ENCODE measurements at places on chromosomes 7 and 10.

- DNase-seq, result no peak
Observed at GRCh38 chr10:129518793-129519192, 51.8 kb downstream of the MGMT start.

DNA sequence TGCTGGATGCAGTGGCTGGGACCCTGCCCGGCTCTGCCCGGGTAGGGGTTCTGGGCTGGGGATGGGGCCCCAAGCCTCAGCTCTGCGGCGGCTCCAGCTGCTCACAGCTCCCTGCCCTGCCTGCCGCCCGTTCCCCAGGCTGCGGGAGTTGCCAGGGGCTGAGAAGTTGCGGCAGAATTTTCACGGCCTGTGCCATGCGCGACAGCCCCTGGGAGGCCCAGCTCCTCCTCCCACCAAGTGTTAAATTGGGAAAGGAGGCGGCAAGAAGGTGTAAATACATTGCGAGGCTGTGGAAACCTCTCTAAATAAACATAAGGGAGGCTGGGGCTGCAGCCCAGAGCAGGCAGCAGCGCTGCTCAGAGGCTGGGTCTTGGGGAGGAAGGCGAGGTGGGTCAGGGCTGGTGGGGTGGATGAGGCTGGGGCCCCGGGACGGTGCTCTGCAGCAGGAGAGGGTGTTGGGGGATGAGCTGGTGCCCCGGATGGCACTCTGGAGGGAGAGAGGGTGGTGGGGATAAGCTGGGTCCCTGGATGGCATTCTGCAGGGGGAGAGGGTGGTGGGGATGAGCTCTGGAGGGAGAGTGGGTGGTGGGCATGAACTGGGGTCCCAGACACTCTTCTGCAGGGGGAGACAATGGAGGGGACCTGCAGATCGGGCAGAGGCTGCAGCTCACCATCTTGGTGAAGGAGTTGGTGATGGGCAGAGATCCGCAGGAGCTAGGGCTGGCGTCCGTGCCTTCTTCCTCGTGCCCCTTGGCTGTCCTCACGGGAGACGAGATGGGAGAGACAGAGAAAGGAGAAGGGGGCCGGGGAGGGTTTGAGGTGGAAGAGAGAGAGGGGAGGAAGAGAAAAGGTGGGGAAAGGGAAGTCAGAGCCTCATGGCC, 85.5 kb upstream of the GNA12 start:
- DNase-seq, result no peak

GRCh38 chr10:22489975-22490374, 144.7 kb downstream of the SPAG6 start:
- DNase-seq, result no peak

DNA sequence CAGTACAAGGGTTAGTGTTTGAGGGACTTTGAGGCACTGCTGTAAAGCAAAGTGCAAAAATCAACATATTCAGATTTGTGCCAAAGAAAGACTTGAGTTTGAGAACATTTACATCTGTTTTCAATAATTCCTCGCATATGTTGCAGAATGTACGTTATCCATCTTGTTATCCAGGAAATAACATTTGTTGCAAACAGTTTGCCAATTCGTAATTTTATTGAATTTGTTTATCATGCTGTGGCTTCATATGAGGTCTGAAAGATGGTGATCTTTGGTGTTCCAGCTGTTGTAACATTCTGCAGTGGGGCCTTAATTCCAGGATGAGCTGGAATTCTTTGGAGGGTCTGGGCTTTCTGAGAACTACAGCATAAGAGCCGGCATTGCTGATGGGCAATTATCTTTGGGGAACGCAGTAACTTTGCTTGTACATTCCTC, 396.2 kb downstream of the LRMDA start:
- DNase-seq, result no peak

GRCh38 chr10:22851865-22852239, 76.0 kb upstream of the ARMC3 start:
- no peak for DNase-seq

- DNase-seq, result no peak
Observed at GRCh38 chr10:74033702-74034101, 35.8 kb downstream of the VCL start.

GRCh38 chr10:31816318-31816717, 112.3 kb downstream of the ARHGAP12 start:
- DNase-seq, result no peak

DNA sequence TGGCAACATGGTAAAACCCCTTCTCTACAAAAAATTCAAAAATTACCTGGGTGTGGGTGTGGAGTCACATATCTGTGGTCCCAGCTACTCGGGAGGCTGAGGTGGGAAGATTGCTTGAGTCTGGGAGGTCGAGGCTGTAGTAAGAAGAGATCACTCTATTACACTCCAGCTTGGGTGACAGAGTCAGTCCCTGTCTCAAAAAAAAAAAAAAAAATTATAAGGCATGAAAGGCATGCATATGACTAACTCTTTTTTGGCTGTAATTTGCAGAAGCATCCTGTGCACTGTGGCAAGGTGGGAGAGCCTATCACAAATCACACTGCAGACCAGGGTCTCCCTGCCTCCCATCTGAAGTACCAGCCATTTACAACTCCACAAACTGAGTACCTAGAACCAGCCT, 14.1 kb upstream of the MYPN start:
- DNase-seq, result no peak

GRCh38 chr7:19105546-19105945, 11.9 kb downstream of the TWIST1 start:
- no peak for DNase-seq

DNA sequence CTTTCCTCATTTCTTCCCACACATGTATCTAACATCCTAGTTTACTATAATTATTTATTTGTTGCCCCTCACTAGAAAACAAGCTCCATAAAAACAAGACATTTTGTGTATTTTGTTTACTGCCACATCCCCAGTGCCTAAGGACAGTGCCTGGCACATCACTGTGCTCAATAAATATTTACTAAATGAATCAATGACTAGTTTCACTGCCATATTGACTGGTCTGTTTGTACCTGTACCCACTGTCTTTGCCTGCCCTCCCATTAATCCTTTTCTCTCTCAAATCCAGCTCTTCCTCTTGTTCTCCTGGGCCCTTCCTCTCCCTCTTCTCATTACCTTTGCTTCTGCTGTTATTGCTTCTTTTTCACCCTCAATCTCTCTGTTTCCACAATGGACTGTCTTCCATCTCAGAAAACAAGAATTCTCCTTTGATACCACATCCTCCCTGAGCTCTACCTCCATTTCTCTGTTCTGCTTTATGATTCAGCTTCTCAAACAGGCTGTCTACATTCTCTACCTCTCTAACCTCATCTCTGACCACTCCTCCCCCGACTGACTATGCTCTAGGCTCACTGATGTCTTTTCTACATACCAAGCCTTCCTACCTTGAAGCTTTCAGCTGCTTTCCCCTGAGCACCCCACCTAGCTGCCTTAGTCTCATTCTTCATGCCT, 8.3 kb upstream of the FAM133B start:
- no peak for DNase-seq

DNA sequence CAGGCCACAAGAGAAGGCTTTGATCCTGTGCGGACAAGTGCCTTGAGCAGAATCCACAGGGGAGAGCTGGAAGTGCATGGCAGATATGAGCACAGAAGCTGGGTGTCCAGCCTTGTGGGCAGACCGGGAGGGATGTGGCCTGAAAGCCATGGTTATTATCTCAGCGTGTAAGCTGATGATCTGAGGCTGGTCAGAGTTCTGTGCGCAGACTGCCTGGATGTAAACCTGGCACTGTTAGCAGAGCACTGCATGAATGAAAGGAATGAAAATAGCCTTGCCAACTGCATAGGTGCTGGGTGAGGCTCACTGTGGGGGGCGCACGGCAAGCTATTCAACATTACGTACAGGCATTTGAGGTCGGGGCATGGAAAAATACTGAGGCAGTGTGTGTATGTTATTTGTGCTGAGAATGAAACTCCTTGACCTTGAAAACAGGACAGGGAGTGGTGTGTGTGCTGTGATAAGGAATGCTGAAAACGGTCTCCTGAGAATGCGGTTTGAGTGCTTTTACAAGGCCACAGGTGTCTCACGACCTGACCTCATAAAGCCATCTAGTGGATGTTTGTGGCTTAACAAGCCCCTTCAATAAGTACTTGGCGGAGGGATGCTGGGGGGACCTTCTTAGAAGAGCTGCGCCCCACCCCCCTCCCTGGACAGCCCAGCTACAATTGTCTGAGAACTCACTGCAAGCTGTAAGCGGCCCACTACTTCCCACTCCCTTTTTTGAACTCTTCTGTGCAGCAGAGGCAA, 18.7 kb downstream of the AKR1C1 start:
- DNase-seq, result no peak

DNA sequence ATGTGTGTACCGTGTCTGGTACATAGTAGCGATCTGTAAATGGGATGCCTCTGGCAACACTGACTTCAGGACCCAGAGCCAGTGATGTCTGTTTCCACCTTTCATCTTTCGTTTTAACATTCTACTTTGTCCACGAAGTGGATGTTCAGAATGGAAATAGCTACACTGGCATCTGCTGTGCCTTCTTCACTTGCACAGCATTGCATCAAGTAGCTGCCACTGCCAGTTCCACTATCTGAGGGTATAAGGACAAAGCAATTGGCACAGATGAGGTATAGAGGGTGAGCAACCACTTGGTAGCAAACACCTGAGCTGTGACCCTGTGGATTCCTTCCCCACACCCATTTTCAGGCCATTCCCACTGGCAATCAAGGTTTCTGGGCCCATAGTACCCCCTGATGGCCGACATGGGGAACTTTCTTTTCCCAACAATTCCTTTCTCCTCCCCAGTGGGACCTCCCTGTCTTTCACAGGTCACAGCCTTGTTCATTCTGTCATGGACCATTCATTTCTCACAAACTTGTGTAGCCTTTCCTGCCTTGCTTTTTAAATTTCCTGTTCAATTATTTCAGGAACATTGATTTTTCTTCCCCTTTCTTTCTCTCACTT, 4.0 kb downstream of the ITGA8 start:
- DNase-seq, result no peak

- no peak for DNase-seq
Observed at GRCh38 chr7:128785738-128786137, 6.0 kb upstream of the CCDC136 start.

- no peak for DNase-seq
Observed at GRCh38 chr10:52064084-52064845, 249.8 kb upstream of the DKK1 start.

DNA sequence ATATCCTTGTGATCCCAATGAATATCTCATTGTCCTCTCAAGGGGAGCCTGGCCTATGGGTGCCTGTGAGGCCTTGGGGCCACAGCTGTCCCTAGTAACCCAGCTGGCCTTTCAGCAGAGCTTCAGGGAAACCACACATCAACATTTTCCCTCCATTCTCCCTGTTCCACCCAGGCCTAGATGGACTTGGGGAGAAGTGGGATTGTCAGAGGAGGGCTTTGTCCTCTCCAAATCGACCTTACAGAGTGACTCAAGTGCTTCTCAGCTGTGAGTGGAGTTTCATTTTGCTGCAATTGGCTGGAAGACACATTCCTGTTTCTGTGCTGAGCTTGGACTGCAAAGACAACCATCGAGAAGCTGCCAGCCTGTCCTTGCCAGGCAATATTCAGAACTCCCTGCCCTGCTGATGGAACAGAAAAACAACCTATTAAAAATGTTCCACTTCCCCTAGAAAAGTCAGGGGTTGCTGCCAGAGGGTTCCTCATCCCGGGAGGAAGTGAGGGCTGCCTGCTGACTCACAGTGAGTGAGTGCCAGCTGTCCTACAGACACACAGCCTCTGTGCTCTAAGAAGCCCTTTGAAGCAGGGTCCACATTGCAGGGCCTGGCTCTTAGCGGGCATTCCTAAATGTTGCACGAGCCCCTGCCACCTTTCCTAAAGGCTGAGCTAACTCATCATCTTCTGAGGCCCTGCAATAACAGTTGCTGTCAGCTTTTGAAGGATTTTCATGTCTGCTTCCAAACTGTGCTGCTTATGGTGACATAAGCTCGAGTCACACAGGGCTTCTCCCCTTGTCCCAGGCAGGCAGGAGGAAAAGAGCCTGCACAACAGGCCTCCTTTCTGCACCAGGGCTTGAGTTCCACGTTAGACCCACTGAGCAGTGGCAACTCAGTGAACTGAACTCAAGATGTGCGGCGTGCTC, 20.5 kb downstream of the STRA8 start:
- peak; percentile 35 for DNase-seq

GRCh38 chr7:94067506-94067905, 63.4 kb upstream of the BET1 start:
- DNase-seq, result no peak

GRCh38 chr7:155896531-155897263, 84.4 kb upstream of the SHH start:
- DNase-seq, result no peak

DNA sequence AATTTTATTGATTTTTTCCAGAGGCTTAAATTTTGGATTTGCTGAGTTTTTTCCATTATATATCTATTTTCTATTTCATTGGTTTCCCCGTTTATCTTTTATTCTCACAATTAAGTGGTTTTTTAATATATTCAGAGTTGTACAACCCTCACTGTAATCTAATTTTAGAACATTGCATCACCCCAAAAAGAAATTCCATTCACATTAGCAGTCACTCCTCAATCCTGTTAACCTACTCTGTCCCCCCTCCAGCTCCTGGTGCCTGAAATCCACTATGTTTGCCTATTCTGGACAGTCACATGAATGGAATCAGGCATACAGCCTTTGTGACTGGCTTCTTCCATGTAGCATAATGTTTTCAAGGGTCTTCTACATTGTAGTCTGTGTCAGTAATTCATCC, 55.8 kb upstream of the ITGA8 start:
- no peak for DNase-seq

GRCh38 chr10:46052057-46052790, 6.2 kb upstream of the MSMB start:
- no peak for DNase-seq

- DNase-seq, result no peak
Observed at GRCh38 chr7:25289518-25289917, 61.2 kb upstream of the NPVF start.

GRCh38 chr7:149214020-149214720, 18.8 kb downstream of the ZNF282 start:
- DNase-seq, result no peak

GRCh38 chr7:94620703-94621118, 35.2 kb downstream of the SGCE start:
- peak; percentile 94 for DNase-seq

- no peak for DNase-seq
Observed at GRCh38 chr7:10205696-10206095, 768.0 kb upstream of the PHF14 start.

DNA sequence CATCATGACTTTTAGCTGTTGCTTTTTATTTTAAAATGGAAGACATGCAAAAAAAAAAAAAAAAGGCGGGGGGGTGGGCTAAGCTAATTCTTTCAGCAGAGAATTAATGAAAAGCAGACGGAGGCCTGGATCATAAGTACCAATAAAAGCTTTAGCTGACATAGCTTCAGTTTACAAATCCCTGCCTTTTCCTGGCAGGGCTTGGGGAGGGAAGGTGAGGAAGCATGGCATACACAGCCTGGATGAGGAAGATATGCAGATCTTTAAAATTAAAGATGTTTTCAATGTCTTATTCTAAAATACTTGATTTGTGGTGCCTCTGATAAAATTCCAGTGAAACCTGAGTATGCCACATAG, 57.0 kb downstream of the ICA1 start:
- DNase-seq, result no peak

GRCh38 chr7:15015545-15016314, 113.2 kb upstream of the DGKB start:
- DNase-seq, result peak; percentile 22

GRCh38 chr10:6593241-6593671, 13.2 kb upstream of the PRKCQ start:
- DNase-seq, result no peak
